ENCODE measurements at places on chromosomes 1 and 21.

DNA sequence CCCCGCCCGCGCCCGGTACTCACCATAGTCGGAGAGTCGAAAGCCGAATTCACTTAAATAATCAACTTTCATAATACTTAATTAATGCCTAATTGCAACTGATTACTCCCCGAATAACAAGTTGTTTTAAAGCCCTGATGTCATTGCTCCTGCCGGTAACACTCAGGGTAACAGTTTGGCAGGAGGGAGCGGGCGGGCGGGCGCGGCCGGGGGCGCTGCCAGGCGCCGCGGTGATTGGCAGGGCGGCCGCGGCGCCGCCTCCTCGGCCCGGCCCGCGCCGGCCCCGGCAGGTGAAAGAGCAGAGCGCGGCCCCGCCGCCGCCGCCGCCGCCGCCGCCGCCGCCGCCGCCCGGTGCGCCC, 102.2 kb downstream of the CASZ1 start:
- DNase-seq: peak; percentile 44

GRCh38 chr1:198186916-198187580, 30.2 kb downstream of the NEK7 start:
- DNase-seq: no peak

GRCh38 chr1:40032240-40032891, 8.2 kb upstream of the CAP1 start:
- peak; percentile 21 for DNase-seq

- DNase-seq: no peak
Measured at GRCh38 chr1:209062081-209062620, 521.4 kb upstream of the CAMK1G start.

GRCh38 chr1:165815725-165816124, 11.7 kb upstream of the UCK2 start:
- no peak for DNase-seq
